Activated gamma-delta T cell treated with Interleukin-2 at 50 U/mL for 16 hours (primary cell): ENCODE measurements at places on chromosomes 5 and 9.

DNA sequence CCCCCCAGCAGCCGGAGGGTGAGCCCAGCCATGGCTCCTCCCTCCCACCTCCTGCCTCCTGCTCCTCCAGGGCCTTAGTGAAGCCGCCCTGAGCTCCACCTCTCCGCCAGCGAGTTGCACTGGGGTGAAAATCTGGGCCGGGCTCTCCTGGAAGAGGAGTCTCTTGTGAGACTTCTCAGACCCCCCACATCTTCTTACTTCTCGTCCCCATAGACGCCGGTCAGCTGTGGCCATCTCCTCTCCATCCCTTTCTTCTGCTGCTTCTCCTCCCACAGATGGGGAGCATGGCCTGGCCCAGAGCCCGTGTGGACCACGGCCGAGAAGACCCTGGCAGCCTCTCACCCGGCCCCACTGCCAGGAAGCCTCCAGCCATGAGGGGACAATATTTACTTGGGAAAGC is 17.3 kb downstream of the OLFM1 start:
- DNase-seq: no peak

GRCh38 chr9:106587042-106587441 is 275.9 kb upstream of the ZNF462 start:
- DNase-seq: no peak

DNA sequence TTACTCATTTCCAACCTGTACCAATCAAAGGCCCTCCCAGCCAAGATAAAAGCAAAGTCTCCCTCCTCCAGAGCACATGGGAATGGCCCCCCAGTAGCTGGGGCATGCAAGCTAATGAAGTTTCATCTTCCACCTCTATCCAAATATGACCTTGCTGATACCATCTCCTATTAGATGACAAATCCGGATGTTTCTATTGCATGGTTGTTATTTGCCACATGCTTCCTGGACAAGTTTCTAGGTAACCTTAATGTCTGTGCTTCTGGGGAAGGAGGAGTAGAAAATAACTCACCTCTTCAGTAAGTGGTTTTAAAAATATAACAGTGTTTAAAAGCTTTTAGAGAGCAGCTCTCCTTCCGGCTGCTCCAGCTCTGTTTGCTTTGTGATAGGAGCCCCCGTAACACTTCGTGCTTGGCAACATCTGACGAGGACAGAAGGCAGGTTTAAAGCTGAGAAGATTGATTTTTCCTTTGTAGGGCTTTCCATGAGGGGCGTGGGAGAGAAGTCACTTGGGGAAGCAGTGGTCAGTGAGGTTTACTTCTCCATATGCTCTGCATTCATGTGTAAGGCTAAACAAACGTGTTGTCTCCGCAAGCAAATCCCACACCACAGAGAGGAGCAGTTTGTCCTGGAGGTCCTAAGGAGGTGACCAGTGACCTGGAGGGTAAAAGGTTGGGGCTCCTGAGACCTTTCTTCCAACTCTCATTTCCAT is 40.3 kb upstream of the GLRX start:
- DNase-seq: no peak

DNA sequence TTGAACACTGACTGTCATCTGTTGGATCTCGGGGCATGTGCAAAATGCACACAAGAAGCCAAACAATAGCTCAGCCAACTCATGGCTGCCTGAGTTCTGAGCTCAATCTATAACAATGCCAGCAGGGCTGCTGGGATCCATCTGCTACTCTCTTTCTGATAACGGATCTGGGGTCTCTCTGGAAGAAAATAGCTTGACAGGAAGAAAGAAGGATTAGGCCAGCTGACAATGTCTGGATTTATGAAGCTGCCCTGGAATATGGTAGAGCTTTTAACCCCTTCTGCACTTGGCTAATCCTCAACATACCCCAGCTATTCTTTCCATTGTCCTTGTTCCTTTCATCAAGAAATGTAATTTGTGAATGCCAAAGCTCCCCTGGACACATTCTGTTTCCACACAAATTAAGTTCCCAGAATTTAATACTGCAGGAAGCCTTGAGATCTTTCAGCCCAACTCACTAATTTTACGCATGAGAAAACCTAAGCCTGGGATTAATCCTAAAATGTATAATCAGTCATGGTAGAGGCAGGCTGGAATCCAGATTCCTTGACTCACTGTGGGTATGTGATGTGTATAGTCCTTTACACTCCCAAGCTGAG is 62.7 kb upstream of the PCA3 start:
- no peak for DNase-seq

DNA sequence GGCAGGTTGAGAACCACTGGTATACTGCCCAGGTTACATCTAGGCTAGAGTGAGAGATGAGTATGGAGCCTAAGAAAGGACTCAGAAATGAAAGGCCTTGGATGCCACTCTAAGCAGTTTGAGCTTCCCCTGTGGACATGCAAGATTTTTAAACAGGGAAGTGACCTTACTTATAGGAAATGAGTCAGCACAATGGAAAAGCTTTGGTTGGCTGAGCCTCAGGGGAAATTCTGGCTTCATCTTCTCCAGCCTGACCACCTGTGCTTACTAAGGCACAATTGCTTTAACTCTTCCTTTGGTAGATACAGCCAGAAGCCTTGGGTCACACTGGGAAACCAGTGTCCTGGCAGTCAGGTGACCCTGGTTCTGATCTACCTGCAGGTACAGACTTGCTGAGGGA is 380.2 kb upstream of the ZNF462 start:
- DNase-seq: no peak

DNA sequence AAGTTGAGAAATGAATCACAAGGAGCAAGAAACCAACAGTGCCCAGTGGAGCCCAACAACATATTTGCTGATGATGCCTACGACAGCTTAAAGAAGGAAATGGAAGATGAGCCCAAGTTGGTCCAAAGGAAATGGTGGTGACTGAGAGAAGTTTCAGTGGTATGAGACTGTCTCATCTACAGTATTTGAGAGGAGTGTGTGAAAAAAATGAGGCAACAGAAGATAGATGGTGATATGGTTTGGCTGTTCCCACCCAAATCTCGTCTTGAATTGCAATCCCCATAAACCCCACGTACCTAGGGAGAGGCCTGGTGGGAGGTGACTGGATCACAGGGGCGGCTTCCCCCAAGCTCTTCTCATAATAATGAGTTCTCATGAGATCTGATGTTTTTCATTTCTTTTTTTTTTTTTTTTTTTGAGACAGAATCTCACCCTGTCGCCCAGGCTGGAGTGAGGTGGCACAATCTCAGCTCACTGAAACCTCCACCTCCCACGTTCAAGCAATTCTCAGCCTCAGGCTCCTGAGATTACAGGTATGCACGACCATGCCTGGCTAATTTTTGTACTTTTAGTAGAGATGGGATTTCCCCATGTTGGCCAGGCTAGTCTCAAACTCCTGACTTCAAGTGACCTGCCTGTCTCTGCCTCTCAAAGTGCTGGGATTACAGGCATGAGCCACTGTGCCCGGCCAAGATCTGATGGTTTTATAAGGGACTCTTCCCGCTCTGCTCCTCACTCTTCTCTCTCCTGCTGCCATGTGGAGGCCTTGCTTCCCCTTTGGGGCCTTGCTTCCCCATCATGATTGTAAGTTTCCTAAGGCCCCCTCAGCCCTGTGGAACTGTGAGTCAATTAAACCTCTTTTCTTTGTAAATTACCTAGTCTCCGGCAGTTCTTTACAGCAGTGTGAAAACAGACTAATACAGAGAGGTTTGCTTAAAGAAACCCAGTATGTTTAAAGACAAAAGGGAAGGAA is 30.2 kb downstream of the EFCAB9 start:
- no peak for DNase-seq

DNA sequence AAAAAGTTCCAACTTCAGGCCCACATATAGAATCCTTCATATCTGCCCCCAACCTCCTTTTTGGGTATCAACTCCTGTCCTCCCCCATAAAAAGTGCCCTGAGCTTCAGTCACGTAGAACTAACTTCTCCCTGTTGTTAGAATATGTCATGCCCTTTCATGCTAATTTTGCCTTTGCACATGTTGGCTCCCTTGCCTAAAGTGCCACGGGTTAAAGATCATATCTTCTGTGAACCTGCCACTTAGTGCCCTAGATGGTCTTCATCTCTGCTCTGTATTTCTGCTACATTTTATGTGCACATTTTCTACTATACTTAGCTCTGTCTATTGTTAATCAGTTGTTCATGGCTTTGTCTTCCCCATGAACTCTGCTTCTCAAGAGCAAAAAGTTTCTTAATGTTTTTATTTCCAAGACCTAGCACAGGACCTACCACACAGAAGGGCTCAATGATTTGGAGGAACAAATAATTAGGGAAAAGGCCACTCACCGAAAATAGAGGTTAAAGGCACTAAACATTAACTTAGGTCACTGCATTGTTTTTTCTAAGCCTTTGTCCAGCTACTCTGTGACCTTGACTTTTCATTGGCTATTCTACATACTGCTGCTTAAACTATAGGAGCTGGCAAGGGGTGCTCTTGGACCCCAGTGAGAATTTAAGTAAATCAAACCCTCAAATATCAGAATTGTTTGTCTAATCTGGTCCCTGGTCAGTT is 94.3 kb downstream of the ARSB start:
- no peak for DNase-seq

GRCh38 chr5:654071-654778 is 38.9 kb downstream of the TPPP start:
- DNase-seq: no peak

GRCh38 chr9:72315510-72316311 is 49.3 kb downstream of the ZFAND5 start:
- DNase-seq: no peak

- DNase-seq: no peak
Measured at GRCh38 chr9:77708064-77708815, 60.1 kb upstream of the GNA14 start.

DNA sequence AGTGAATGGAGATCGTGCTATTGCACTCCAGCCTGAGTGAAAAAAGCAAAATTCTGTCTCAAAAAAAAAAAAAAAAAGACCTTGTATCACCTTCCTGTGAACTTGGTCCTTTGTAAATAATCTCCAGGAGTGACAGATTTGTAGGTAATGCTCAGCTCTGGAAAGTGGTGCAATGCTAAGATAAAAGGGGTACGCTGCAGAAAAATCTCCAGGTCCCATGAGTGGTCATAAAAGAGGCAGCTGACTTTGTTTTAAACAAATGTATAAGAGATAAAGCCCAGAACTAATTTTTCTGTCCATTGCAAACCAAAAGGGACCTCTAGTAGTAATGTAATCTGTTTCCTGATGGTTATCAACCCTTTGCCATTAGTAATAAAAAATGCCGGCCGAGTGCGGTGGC is 33.7 kb downstream of the RNF44 start:
- no peak for DNase-seq

GRCh38 chr5:17374973-17375742 is 122.9 kb upstream of the TAF11L2 start:
- DNase-seq: no peak
